NCI-H2107 (cell line): ENCODE measurements at places on chromosomes 11 and 22.

DNA sequence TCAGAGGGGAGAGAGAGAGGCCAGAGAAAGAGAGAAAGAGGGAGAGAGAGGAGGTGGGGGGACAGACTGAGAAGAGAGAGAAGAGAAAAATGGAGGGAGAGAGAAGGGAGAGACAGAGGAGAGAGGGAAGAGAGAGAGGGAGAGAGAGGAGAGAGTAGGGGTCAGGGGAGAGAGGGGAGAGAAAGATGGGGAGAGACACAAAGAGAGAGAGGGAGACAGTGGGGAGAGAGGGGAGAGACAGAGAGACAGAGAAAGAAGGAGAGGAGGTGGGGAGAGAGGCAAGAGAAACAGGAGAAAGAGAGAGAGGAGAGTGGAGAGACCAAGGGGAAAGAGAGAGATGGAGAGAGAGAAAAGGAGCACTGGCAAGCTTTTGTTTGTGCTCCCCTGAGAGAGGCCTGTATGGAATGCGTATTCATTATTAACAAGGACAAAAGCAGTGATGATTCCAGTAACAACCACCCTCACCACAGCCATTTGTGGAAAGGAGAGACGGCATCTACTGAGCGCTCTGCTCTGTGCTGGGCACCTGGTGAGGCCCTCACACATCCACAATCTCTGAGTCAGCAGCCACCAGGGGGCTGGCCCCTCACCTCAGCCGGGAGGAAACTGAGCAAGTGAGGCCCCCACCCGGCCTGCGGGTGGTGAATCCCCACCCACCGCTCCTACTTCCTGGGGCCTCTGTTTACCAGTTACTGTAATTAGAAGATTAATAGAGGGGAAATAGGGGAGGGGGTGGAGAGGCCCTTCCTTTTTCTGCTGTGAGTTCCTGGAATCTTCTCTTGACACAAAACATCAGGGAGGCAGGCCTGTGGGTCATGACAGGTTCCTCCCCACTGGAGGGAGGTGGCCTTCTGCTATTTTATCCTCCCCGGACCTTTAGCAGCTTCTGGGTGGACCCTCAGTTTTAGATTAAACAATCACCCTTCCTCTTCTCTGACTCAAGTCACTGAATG is 14.6 kb upstream of the MIAT start:
- DNase-seq, result no peak

GRCh38 chr22:19710020-19710768 is 4.1 kb upstream of the SEPTIN5 start:
- no peak for DNase-seq

GRCh38 chr11:128621601-128622501 is 34.5 kb upstream of the ETS1 start:
- DNase-seq, result no peak

DNA sequence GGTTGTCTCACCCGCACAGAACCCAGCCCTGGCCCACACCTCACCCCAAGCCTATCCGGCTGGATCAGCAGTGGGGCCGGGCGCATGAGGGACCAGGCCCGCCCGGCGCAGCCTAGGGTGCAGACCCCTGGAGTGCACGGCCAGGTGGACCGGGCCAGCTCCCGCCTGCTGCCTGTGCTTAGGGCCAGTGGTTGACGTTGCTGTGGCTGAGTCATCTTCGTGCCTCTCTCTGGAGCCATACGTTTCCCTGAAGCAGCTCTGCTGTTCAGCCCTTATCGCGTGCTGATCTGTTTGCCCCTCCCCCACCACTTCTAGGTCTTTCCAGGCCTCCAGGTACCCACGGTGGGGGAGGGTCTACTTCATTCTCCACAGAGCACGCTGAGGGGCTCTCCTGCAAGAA is 39.5 kb downstream of the CDKN1C start:
- no peak for DNase-seq

DNA sequence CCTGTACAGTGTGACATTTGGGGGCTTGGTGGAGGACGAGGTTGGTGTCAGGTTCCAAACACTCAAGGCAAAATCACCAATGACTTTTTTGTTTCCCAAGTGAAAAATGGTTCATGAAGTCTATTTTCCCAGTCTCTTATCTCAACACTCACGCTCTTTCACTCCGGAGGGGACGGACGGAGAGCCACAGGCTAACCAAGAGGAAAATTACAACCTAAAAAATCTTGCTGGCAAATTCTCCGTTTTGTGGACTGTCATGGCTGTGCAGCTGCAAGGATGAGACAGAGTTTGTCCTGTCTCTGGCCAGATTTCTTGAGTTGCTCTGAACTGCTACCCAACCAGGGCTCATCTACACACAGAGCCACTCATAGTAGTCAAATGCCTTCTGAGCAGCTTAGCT is 101.2 kb downstream of the ABTB2 start:
- no peak for DNase-seq

- no peak for DNase-seq
Observed at GRCh38 chr11:81907996-81908395, 825.7 kb downstream of the FAM181B start.

DNA sequence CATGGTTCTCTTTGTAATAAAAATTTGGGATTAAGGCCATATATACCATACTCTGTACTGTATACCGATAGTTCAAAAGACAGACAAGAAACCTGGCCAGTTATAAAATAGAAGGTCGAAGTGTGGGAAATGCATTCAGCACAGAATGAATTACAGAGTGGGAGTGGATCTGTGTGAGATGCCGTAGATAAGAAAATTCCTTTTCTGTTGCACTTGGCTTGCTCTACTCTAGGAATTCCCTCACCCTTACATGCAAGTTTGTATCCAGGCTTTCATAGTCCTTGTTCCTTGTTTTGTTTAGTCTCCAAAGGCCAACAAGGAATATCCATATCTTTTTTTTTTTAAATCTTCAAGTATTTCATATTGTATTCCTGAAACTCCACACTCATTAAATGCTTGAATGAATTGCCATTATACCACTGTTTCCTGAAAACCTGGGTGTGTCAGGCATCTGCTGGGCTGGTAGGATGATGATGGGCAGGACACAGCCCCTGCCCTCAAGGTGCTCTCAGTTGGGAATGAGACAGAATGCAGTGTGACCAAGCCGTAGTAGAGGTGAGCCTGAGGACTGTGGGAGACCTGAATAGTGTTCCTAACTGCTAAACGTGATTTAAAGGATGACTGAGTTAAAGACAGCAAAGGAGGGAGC is 53.5 kb downstream of the TEAD1 start:
- no peak for DNase-seq

DNA sequence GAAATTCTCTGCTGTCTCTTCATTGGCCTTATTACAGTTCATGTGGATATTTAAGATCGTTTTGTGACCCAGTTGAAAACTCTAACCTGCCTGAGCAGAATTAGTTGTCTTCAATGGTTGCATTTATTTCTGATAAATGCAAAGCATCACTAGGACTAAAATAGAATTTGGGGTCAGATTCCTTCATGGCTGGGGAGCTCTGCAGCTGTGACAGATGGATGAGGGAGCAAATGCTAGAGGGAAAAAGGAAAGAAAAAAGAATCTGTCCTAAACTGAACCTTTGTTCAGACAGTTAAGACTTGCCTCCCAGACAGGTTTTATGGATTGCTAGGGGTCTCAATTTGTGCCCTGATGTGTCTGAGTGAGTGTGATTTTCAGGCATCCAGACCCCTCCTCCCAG is 113.0 kb downstream of the SYT9 start:
- DNase-seq, result no peak

DNA sequence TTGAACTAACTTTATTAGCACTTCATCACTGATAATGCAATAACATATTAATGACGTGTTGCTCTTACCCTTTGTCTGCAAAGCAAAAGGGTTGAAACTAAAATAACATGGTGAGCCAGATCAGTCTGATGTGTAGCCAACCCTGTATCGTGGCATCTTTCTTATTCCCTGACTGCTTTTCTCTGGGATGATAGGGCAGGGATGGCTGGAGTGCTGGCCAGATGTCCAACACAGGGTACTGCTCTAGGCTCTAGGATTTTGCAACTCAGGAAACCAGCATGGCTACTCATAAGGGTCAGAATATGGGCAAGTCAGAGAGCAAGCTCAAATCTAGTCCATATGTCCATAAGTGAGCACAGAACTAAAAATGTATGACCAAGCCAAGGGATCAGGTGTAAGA is 129.1 kb downstream of the SLC17A6 start:
- no peak for DNase-seq

DNA sequence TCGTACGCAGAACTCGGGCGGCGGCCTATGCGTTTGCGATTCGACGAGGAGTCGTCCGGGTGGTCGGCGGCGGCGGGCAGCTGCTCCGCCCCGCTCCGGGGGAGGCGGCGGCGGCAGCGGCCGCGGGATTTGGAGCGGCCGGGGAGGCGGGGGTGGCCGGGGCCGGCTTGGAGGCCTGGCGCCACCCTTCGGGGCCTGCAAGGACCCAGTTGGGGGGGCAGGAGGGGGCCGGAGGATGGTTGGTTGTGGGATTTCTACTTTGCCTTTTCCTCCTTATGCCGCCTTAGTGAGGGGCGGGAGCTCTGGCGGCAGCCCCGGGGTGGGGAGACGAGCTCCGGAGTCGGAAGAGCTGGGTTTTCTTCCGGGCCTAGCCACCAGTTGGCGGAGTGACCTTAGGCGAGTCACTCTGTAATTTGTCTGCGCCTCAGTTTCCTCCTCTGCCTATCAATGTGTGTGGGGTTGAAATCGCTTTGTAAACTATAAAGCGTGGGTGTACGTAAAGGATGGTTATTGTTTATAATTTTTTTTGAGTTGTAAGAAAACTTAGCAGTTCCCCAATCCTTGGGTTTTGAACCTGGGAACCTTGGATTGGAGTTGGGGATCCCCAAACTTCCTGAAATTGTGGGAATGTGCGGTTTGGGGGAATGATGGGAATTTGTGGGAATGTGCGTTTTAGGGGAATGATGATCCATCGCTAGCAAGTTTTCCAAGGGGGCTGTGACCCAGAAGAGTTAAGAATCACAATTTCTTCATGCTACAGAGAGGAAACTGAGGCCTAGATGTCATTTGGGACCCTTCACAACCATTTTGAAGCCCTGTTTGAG is 679 bp downstream of the TUG1 start:
- DNase-seq, result no peak

- no peak for DNase-seq
Observed at GRCh38 chr11:78465169-78465942, 47.7 kb upstream of the GAB2 start.

DNA sequence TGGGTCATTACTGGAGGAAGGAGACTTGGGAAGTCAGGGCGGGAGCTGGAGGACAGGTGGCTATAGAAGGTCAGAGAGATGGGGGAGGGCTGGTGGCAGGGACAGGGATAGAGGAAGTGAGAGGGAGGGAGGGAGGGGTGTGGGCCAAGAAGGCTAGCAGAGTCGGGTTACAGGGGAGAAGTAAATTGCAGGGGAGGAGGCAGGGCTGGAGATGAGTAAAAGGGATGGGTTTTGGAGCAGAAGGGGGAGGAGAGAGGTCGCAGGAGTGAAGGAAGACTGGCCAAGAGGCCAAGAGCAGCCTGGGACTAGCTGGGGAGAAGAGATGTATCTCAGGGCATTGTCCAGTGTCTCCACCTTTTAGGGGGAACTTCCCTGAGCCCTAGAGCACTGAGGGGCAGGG is 33.0 kb downstream of the LRRC10B start:
- DNase-seq, result peak; percentile 12

- DNase-seq, result no peak
Observed at GRCh38 chr11:95512177-95512576, 277.4 kb downstream of the FAM76B start.

- DNase-seq, result no peak
Observed at GRCh38 chr11:120222916-120223315, 12.1 kb downstream of the OAF start.

DNA sequence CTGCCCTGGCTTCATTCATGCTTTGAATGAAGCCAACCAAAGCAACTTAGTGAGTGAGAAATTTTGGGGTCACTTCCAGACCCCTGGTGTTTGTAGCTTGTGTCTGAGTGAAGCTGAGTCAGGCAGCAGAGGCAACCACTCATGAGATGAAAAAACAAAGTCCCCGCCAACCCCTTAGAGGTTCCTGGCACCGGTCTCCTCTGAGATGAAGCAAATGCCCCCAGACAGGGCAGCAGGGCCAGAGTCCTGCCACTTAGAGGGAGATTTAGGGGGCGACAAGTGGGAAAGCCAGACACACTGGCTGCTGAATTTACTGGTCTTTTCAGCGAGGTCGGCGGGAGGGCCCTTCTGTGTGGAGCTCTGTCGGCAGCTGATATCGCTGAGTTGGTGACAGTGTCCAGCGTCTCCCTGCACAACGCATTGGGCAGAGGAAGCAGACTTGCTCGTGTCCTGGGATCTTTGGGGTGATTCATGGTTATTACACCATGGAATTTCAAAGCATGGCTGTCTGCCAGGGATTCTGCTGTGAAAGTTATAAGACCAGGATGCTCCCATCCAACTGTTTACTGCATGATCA is 482.6 kb downstream of the MIAT start:
- no peak for DNase-seq

GRCh38 chr22:37229805-37230672 is 14.0 kb downstream of the RAC2 start:
- no peak for DNase-seq

- no peak for DNase-seq
Observed at GRCh38 chr11:47918882-47919495, 61.4 kb upstream of the PTPRJ start.

GRCh38 chr11:60985991-60986915 is 14.8 kb downstream of the CD6 start:
- DNase-seq, result no peak

DNA sequence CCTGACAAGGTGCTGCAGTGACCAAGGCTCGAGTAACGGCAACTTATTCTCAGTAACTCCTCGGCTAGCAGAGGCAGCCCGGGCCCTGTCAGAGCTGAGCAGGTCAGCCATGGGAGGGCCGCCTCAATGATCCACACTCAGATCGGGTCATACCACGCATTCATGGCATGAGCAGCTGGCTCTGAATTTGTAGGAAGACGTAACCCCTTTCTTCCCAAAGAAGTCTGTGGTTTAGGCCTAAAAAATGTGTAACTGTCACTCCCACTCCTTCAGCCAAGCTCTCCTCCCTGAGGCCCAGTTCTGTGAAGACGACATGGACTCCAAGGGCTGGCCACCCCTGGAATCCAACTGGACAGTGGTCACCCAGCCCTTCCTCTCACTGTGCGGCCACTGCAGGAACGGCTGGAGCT is 30.0 kb downstream of the PPP2R1B start:
- no peak for DNase-seq

- DNase-seq, result no peak
Observed at GRCh38 chr11:70886256-70886655, 366.1 kb downstream of the SHANK2 start.

DNA sequence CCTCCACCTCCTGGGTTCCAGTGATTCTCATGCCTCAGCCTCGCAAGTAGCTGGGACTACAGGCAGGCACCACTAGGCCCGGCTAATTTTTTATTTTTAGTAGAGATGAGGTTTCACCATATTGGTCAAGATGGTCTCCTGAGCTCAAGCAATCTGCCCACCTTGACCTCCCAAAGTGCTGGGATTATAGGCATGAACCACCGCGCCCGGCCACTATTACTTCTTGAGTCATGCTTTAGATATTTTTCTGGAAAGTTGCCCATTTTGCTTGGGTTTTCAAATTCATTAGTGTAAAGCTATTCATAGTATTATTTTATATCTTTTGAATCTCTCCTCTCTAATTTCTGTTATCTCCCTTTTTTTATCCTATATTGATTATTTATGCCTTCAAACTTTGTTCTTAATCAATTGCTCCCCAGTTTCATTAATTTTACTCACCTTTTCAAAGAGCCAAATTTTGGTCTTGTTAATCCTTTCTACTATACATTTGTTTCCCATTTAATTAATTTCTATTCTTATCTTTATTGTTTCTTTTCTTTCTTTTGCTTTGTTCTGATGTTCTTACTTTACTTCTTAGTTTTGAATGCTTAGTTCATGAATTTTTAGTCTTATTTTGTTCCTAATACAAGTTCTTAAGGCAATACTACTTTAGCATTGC is 10.3 kb upstream of the RAC2 start:
- DNase-seq, result no peak

GRCh38 chr22:44645083-44645482 is 56.9 kb upstream of the PRR5 start:
- no peak for DNase-seq
